Upper lobe of left lung (tissue), 6 donors: ENCODE measurements at places on chromosomes 7 and 10. TPM values are rescaled to one million over a fixed set of nuclear protein-coding genes. Genes with fewer than 3 reads are reported as not detected.

FEZF1 gene
- not detected for total RNA-seq

DNA sequence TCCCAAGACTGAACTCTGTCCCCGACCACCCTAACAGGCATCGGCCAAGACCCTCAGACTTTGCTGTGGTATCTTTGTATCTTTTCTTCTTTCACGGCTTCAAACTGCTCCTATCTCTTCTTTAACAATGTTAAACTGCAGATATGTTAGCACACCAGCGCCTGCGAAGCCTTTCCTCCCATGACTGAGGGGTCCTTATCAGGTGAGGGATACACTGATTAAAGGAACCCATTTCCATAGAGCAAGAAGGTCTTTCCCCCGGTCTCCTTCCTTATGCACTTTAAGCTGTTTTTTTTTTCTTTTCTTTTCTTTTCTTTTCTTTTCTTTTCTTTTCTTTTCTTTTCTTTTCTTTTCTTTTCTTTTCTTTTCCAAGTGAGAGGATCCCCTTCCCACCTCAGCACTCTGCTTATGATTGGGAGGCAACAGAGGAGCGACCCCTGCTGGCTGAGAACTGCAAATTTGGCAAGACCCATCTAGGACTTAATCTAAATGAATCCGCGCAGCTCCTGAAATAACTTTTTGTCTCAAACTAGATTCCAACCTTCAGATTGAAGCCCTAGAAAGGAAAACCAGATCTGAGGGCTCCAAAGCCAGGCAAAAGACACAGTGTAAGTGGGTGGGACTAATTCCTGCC lies 109.9 kb downstream of the ITGB8 start:
- no peak for DNase-seq

DNA sequence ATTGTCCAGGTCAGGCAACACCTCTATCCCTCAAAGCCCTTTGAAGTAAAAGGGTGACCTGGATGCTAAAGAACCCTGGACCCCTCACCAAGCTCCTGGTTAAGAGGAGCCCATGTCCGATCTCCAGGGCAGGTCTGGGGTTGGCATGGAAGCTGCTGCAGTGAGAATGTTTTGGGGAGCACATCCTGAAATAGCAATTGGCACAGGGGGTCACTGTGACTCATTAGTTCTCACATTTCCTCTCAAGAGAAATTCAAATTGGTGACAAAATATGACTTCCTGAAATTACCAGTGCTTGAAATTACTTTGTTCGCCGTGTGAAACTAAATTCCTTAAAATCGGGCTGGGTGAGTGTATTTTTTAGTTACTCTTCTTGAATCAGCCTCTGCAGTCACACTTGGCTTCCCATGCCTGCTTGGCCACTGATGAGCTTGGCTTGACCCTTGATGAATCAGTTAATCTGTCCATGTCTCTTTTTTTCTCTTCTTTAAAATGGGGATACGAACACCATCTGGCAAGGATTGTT lies 18.8 kb upstream of the ARHGAP22 start:
- no peak for DNase-seq

DNA sequence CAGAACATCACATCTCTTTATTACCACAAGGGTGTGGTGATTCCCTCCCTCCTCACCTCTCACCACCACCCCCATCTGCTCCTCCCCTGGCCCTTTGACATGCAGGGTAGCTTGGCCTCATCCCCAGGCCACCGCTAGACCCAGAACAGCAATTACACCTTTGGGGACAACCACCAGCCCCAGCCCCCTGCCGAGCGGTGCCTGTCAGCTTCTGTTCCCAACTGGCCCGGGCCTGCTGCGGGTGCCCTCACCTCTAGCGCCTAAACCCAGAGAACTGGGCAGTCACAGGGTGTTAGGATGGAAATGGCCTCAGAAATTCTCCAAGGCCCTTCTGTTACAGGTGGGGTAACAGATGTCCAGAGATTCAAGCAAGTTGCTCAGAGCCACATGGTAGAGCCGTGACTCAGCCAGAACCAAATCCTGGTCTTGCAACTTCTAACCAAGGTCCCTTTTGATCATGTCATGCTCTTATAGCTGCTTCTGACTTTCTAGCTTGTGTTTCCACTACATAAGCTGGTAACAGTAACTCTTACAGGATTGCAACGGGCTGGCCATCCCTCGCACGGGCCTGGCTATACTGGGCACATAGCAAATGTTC lies 78.0 kb downstream of the PRKAG2 start:
- DNase-seq = peak; percentile 56

ANXA8 gene
- total RNA-seq = 5.9 TPM

DNA sequence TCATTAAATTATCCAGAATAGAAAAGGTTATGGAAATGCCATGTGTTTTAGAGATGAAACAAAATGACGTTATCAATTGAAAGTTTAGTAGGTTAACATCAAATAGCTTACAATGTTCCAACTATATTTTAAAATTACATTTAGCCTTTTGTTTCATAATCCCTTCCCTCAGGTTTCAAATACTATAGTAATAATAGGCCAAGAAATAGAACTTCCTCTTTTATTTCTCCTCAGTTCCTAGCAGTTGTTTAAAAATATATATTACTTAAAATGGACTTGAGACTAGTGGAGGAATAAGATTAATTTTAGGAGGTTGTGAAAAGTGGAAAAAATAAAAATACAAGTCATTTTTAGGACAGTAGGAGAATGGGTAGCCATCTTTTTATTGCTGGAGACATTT lies 16.4 kb upstream of the PDSS1 start:
- DNase-seq = no peak
